ENCODE measurements at places on chromosomes 2 and 18. TPM values are rescaled to one million over a fixed set of nuclear protein-coding genes. Genes with fewer than 3 reads are reported as not detected.

The NCK2 gene
- total RNA-seq, result 19.6 TPM

The TTC32 gene
- total RNA-seq, result 6.0 TPM

The ANKRD23 gene
- total RNA-seq, result 1.2 TPM

The HJURP gene
- 9.4 TPM for total RNA-seq

The FBLN7 gene
- total RNA-seq, result 0.30 TPM

The C2orf78 gene
- not detected for total RNA-seq

The MYO3B gene
- 0.32 TPM for total RNA-seq

The TGFA gene
- 0.28 TPM for total RNA-seq

The GKN2 gene
- not detected for total RNA-seq

The TWIST2 gene
- total RNA-seq, result 16.0 TPM

The CXCR4 gene
- 0.30 TPM for total RNA-seq

The GRB14 gene
- 0.30 TPM for total RNA-seq

The ZNF804A gene
- total RNA-seq, result 4.4 TPM

The POTEC gene
- total RNA-seq, result not detected

The SGPP2 gene
- not detected for total RNA-seq

The RPIA gene
- 10.7 TPM for total RNA-seq

The GPR39 gene
- total RNA-seq, result 7.4 TPM

The RSAD2 gene
- total RNA-seq, result 0.30 TPM

The BMP10 gene
- total RNA-seq, result not detected

The GCC2 gene
- total RNA-seq, result 37.6 TPM

The SEPTIN10 gene
- 56.4 TPM for total RNA-seq

The MRPL44 gene
- total RNA-seq, result 23.2 TPM

The ZNF532 gene
- 49.3 TPM for total RNA-seq

The CD28 gene
- total RNA-seq, result under 0.01 TPM

The GCG gene
- not detected for total RNA-seq

The MAP3K20 gene
- total RNA-seq, result 70.0 TPM

The ALK gene
- total RNA-seq, result not detected

The PXDN gene
- 893 TPM for total RNA-seq

The REG3G gene
- not detected for total RNA-seq

The THSD7B gene
- not detected for total RNA-seq

The CNNM4 gene
- 3.3 TPM for total RNA-seq

The KCNIP3 gene
- 2.3 TPM for total RNA-seq

The TLX2 gene
- total RNA-seq, result not detected

The CPO gene
- total RNA-seq, result not detected

The GATA6 gene
- 69.8 TPM for total RNA-seq

The AAK1 gene
- total RNA-seq, result 36.5 TPM

The TMEM247 gene
- not detected for total RNA-seq

The ARL5A gene
- 74.2 TPM for total RNA-seq
